ENCODE measurements at places on chromosomes 1 and 21.

DNA sequence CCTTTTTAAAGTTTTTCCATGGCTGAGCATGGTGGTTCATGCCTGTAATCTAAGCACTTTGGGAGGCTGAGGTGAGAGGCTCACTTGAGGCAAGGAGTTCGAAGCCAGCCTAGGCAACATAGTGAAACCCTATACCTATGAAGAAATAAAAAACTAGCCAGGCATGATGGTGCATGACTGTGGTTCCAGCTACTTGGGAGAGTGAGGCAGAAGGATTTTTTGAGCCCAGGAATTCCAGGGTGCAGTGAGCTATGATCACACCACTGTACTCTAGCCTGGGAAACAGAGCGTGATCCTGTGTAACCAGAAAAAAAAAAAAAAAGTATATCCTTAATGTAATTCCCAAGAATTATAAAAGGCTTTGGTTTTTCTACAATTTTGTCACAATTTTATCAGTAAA lies 17.4 kb downstream of the DEPDC1 start:
- DNase-seq = no peak

DNA sequence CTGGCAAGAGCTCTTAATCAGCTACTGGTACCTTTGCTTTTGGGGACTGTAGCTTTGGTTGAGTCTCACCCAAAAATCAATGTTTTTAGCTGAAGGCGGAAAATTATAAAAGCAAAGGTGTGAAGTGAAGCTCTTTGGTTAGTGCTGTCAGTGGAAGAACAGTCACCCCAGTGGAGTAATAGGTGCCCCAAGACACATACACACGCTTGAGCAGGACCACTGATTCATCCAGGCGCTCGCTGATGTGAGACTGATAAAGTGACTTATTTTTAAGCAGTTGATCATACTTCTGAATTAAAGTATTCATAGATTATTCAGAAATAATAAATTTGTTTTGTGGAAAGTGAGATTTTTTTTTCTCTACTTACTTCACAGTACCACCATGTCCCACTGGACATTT lies 37.1 kb downstream of the TGFB2 start:
- no peak for DNase-seq

GRCh38 chr1:44266400-44267344 lies 53.4 kb downstream of the DMAP1 start:
- DNase-seq = no peak

DNA sequence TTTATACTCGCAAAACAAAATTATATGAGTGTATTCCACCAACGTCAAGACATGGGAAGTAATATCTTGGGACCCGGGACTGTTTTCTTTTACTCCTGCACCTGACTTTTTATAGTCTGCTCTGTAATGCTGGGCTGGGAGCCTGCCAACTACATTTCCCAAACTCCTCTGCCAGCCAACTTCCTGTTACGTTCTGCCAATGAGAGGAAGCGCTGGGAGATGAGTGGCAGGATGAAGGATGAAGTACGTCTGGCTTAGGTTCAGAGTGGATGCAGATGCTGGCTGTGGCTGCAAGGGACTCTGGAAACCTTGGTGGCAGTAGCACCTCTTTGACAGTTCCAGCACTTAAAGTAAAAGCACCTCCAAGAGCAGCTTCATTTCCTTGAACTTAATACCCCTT lies 59.6 kb downstream of the USP24 start:
- no peak for DNase-seq

- no peak for DNase-seq
Measured at GRCh38 chr1:115492880-115493279, 148.9 kb upstream of the VANGL1 start.

- no peak for DNase-seq
Measured at GRCh38 chr1:167456926-167457325, 61.4 kb downstream of the CD247 start.

DNA sequence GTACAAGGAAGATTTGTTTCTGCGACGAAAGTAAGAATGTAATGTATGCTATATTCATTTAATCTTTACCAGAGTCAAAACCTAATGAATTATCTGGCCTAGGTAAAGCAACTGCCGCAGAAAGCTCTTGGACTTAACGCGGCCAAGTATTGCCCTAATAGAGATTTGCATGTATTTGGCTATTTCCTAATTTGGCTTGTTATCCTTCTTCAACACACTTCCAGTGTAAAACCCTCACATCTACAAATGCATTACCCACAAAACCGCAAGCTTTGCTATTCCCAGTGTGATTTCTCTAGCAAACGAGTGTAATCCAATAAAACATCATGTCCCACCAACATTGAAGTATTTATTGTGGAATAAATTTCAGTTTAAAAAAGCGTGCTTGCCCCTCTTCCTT lies 123.8 kb upstream of the LMO4 start:
- DNase-seq = no peak

- DNase-seq = no peak
Measured at GRCh38 chr1:17272646-17273045, 23.7 kb downstream of the PADI3 start.

GRCh38 chr1:182308826-182309225 lies 82.8 kb downstream of the GLUL start:
- DNase-seq = no peak

DNA sequence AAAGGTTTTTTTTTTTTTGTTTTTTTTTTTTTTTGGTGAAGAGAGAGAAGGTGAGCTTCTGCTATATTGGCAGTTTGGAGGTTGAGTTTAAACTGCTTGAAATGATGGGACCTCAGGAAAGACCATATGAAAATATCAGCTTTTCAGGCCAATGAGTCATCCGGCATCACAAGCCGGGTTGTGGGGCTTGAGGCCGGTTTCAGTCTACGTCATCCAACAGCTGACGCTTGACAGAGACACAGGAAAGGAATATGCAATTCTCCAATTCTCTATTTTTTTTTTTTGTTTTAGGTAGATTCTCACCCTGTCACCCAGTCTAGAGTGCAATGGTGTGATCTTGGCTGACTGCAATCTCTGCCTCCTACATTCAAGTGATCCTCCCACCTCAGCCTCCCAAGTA lies 52.4 kb downstream of the KCNJ6 start:
- DNase-seq = no peak

DNA sequence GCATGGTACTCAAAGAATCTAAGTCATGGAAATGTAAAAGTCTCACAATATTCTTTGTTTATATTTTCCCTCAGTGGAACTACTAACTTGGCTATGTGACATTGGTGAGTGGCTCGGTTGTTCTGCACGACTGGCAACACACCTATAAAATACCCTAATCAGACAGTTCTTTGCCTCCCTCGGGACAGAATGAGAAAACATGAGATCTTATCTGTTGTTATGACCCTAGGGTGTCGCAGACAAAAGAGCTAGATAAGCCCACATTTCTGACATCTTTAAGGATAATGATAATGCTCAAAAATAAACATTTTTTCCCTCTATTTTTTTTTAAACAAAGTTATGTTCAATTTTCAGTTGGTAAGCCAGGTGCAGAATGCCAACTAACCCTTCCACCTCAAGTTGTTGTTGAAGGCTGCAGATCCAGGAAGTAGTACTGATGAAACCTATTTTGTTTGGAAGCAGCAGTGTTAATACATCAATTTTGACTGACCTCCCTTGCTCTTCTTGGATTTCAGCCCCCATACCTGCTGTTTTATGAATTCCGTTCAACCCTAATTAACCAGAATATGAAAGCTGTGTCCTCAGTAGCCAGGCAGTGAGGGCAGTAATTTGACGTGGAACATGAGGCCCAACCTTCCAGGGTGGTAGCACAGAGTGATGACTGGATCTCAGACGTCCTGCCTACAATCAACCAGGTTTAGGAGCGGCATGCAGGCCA lies 108.7 kb upstream of the DUSP10 start:
- no peak for DNase-seq

DNA sequence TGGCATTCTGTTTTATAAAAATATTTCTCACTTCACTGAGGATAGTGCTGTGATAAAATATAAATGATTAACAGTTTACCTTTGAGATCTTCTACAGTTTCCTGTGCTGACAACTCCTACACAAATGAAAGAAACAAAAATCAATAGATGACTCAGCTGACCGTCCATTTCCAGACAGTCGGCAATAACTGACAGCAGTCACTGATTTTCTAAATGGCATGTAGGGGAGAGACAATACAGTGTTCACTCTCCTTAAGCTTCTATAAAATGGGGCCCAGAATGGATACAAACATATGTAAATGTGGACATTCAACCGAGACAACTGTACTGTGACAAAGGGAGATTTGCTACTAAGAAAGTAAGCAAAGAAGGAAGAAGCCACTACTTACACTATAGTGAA lies 34.3 kb downstream of the PCNX2 start:
- no peak for DNase-seq

- DNase-seq = no peak
Measured at GRCh38 chr1:56404561-56405030, 174.8 kb downstream of the PLPP3 start.
